ENCODE measurements at places on chromosomes 13 and 19.
A peak's percentile ranks its signal among the peaks of the same experiment; 100 is the strongest.

GRCh38 chr13:109293166-109293565, 493.2 kb downstream of the IRS2 start:
- DNase-seq = no peak
- H3K36me3 ChIP-seq = no peaks in the 10 kb centered on the region
- H3K4me1 ChIP-seq = peaks cover 2% of the 10 kb centered on the region

DNA sequence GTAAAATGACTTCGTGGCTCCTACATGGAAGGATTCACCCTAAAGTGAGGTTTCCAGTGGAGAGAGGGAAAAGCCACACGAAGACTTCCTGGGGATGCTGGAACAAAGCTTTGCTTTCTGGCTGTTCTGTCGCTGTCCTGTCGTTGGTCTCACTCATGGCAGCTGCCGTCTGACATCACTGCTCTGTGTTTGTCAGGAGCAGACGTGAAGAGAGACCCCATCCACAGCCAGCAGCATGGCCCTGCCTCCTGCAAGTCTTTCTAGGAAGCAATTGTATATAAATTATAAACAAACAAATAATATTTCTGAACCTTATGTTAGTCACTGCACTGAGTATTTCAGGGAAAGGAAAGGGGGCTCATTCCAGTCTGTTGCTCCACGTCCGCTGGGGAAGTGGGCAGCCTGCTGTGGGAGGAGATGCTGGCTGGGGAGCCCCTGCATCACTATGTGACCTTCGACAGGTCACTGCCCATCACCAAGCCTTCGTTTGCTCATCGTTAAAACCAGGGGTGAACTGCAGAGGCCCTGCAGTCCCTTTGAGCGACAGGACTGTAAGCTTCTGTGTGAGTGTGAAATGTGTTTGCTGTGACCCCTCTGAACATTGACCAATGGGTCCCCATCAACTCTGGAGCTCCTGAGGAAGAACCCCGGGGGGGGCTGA, 151.0 kb downstream of the DCT start:
- peaks cover 10% of the 10 kb centered on the region for H3K4me1 ChIP-seq
- no peak overlapping the region for H3K4me3 ChIP-seq
- no peak for DNase-seq
- H3K36me3 ChIP-seq = peaks cover 3% of the 10 kb centered on the region
- no peaks in the 10 kb centered on the region for H3K27me3 ChIP-seq
- H3K27ac ChIP-seq = no peak overlapping the region

DNA sequence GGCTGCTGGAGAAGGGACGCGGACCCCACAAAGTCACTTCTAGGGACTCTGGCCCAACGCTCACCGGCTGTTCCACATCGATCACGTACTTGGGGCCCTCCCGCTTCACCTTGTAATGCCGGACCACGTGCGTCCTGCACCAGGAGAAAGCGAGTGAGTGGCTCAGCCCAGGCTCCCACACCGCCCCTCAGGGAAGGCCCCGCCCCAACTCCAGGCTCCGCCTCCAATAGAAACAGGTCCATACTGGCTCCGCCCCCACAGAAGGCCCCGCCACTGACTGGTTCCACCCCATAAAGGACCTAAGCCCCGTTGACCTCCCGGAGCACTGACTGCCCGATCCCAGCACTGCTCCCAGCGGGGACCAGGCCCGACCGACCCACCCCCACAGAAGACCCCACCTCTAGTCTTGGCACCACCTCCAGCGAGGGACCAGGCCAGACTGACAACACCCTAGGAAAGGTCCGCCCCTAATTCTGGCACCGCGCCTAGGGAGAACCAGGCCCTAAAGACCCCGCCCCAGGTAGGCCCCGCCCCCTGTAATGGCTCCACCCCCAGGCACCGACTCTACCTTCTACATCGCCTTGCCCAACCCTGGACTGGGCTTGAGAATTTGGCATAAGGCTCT, 11.3 kb downstream of the STAP2 start:
- peak; percentile 56 for DNase-seq
- H3K27me3 ChIP-seq = peaks cover 9% of the 10 kb centered on the region
- H3K4me1 ChIP-seq = peaks cover 2% of the 10 kb centered on the region
- peak overlapping the region; percentile 81 for H3K27ac ChIP-seq
- H3K36me3 ChIP-seq = peaks cover 4% of the 10 kb centered on the region

- no peak overlapping the region for H3K27ac ChIP-seq
- DNase-seq = no peak
- H3K27me3 ChIP-seq = peaks cover 9% of the 10 kb centered on the region
- H3K4me3 ChIP-seq = no peak overlapping the region
Observed at GRCh38 chr19:28396287-28396831, 816.6 kb downstream of the UQCRFS1 start.

DNA sequence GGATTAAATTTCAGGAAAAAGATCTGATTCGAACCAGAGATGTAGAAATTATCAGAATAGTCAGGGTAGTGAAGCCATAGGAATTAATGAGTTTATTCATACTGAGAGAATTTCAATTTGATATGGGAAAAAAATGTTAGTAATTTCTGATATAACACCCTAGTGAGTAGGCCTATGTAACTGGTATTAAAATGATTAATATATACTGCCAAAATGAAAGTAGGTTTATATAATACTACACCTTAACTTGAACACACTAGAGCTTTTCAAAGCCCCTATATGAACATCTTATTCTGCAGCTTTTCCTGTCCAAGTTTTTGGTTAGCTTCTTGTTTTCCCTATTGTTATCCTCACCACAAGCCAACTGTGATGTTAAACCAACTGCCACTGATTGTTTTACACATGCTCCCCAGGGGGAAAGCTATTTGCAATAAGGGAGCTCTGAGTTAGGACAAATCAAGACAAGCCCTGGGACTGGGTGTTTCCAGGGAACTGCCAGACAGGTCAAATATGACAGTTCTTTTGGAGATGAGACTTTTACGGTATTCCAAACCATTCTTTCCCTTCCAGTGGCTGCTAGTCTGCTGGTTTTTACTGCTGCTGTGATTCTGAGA, 45.3 kb downstream of the FNDC3A start:
- no peaks in the 10 kb centered on the region for H3K4me1 ChIP-seq
- peaks cover 36% of the 10 kb centered on the region for H3K36me3 ChIP-seq
- H3K4me3 ChIP-seq = no peak overlapping the region
- H3K27ac ChIP-seq = no peak overlapping the region
- no peaks in the 10 kb centered on the region for H3K27me3 ChIP-seq
- no peak for DNase-seq

GRCh38 chr19:50667177-50667758, 18.0 kb downstream of the C19orf81 start:
- no peak overlapping the region for H3K4me3 ChIP-seq
- no peak for DNase-seq
- H3K27ac ChIP-seq = no peak overlapping the region
- peaks cover 54% of the 10 kb centered on the region for H3K27me3 ChIP-seq
- no peaks in the 10 kb centered on the region for H3K36me3 ChIP-seq
- H3K4me1 ChIP-seq = peaks cover 2% of the 10 kb centered on the region

DNA sequence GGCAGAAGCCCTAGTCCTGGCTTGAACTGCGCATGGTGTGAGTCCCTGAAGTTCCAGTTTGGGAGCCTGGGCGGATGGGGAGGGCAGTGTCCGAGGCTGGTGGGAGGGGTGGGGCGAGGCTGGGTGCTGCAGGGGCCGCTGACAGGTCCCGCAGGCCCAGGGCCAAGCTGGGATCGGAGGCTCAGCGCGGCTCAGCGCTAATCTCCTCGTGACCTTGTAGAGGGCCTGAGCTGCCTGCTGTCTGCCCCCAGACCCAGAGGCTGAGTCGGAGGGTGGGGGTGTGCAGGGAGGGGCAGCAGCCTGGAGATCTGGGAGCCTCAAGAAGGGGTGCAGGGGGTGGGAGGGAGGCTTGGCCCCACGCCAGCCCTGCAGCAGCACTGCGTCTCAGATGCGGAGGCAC, 3.0 kb downstream of the ATP1A3 start:
- no peaks in the 10 kb centered on the region for H3K36me3 ChIP-seq
- no peak overlapping the region for H3K27ac ChIP-seq
- H3K4me1 ChIP-seq = peaks cover 2% of the 10 kb centered on the region
- DNase-seq = no peak

DNA sequence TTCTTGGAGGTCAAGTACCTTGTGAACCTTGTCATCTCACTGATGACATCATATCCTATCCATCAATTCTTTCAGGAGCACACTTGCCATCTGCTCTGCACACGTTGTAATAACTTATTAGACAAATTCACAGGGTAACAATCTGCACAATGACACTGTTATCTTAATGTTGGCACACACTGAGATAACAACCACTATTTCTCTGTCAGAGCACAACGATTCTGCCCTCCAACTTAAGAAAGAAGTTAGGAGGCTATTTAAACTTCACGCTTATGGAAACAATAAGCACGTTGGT, 351.3 kb downstream of the DACH1 start:
- peak overlapping the region; percentile 16 for H3K27ac ChIP-seq
- H3K36me3 ChIP-seq = peaks cover 3% of the 10 kb centered on the region
- H3K27me3 ChIP-seq = no peaks in the 10 kb centered on the region
- no peak for DNase-seq
- no peak overlapping the region for H3K4me3 ChIP-seq
